ENCODE measurements at places on chromosomes 7 and 10.

- DNase-seq, result peak; percentile 72
Observed at GRCh38 chr7:105648561-105649401, 67.5 kb upstream of the EFCAB10 start.

DNA sequence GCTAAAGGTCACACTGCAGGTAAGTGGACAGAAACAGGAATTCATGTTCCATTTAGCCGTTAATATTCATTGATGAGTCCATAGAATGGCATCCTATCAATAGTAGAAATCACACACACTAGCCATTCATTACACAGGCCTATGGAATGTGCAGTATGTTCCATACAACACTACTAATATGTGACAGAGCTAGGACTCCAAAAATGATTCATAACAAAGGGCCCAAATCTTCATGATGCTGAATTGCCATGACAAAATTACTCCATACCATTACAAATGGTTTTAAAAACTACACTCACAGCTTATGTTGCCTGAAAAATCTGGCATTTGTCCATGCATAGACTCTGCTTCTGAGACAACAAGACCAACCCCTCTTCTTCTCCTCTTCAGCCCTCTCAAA lies 549.1 kb downstream of the XPNPEP1 start:
- no peak for DNase-seq

- no peak for DNase-seq
Observed at GRCh38 chr10:29876008-29876555, 183.3 kb downstream of the JCAD start.

GRCh38 chr10:29377333-29377961 lies 88.6 kb downstream of the LYZL1 start:
- peak; percentile 38 for DNase-seq

DNA sequence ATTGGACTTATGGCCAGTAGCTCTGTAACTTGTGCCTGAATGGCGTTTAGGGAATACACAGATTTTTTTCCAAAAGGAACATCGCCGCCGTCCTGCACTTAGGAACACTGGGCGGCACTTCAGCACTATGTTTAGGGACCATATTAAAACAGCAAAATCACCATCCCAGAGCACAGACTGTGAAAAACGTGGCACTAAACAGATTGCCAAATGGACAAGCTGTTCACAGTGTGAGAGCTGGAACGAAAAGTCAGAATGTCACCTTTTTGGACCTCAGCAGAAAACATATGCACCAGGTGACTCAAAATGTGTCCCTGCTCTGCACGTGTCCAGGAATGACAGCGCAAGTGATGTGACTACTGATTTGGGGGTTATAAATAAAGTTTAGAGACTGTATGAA lies 87.9 kb downstream of the ODAD2 start:
- DNase-seq, result no peak

DNA sequence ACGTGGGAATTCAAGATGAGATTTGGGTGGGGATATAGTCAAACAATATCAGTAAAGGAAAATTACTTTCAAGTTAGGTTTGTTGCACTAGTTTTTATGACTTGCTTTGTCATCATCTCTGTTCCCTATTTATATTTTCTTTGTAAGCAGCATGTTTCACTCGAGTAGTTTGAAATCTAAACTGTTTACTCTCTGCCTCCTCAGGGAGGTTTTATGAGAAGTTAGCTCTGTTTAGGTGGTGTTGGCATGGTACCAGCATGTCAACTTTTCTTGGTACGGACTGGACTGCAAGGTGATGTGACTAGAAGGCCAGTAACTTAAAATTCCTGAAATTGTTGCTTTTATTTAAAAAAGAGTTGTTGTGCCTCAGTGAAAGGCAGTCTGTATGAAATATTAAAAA lies 59.2 kb upstream of the MTPN start:
- no peak for DNase-seq

GRCh38 chr7:108246227-108246837 lies 116.2 kb upstream of the LAMB4 start:
- peak; percentile 91 for DNase-seq

DNA sequence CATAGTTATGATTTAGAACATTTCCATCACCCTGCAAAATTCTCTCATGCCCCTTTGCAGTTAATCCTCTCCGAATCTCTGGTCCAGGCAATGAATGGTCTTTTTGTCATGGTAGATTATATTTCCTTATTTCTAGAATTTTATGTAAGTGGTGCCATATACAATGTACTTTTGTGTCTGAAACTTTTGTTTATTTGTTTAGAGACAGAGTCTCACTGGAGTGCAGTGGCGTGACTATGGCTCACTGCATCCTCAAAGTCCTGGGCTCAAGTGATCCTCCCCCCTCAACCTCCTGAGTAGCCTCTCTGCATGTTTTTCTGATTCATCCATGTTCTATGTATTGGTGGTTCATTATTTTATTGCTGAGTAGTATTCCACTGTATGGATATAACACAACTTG lies 23.2 kb upstream of the PDK4 start:
- DNase-seq, result no peak

DNA sequence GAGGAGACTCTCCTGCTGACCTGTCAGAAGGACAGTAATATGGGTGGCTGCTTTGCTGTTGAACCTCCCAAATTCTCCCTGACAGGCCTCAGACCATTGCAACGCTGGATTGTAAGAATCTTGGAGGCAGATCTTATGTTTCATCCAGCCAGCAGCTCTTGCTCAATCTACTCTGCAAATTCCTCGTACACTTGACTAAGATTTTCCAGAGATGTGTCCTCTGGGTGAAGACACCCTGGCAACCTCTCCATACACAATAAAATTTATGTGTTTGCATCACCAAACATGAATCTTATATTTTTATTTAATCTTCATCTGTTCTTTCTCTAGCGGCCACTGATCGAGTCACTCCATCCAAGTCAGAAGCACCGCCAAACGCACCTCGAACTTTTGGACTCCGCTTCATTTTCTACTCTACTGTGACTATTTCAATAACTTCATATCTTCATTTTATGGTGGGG lies 623.1 kb downstream of the ACTR3B start:
- no peak for DNase-seq

DNA sequence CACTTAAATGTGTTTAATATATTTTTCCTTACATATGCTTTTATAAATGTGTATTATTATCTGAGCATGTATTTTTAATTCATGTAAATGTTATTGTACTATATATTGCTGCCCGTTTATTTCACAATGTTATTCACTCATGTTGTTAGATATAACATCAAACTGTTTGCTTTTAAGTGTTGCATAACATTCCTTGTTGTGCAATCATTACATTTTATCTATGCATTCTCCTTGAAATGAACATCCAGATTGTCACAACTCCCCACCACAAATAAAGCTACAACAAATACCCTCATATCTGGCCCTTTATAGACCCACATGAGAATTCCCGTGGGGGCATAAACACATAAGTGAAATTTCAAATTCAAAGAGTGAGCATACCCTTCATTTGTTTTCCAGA lies 264.2 kb downstream of the HPSE2 start:
- DNase-seq, result peak; percentile 16

- no peak for DNase-seq
Observed at GRCh38 chr7:116339564-116339963, 129.2 kb downstream of the TES start.

- no peak for DNase-seq
Observed at GRCh38 chr10:14477408-14477710, 146.6 kb upstream of the FRMD4A start.

DNA sequence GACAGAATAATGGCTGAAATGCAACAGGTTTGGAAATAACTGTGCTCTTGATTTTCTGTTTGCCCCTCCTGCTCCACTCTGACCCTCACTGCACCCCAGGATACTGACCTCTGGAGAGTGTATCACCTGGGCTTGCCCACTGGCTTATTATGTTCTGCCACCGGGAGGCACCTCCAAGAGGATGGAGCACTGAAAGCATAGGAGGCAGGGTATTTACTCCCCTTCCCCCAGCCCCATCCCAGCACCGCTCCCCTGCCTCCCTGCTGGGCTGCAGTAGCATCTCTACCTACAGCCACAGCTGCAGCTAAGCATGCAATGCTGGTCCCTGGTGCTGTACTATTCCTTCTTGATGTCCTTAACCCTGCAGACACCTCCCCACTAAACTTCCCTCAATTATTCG lies 26.4 kb downstream of the RAB11FIP2 start:
- DNase-seq, result no peak

GRCh38 chr7:121343302-121343701 lies 14.5 kb downstream of the WNT16 start:
- DNase-seq, result no peak

- DNase-seq, result no peak
Observed at GRCh38 chr7:120996988-120997345, 8.5 kb downstream of the CPED1 start.

DNA sequence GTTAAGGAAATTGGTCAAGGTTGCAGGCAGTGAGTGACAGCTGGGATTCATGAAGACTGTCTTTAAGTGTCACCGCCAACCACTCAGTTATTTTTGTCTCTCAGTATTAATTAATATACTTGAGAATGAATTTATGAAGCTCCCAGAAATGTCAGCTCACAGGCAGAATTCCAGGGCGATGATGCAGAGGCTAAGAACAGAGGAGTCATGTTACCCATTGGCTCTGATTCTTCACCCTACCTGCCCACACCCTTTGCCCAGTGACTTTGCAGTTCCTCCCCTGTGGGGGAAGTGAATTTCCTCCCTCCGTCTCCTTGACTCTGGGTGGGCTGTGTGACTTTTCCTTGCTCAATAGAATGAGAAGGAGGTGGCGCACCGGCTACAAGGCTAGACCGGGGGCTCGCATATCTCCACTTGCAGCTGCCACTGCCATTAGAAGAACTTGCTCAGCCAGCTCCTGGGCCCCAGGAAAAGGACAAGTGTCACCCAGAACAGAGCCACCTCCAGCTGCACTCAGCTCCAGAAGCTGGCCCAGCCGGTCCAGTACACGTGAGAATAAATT lies 157.1 kb upstream of the PRKCQ start:
- peak; percentile 88 for DNase-seq

GRCh38 chr10:43380610-43381222 lies 9.3 kb downstream of the FXYD4 start:
- no peak for DNase-seq

- DNase-seq, result peak; percentile 56
Observed at GRCh38 chr10:6279540-6280267, 77.0 kb downstream of the PFKFB3 start.

DNA sequence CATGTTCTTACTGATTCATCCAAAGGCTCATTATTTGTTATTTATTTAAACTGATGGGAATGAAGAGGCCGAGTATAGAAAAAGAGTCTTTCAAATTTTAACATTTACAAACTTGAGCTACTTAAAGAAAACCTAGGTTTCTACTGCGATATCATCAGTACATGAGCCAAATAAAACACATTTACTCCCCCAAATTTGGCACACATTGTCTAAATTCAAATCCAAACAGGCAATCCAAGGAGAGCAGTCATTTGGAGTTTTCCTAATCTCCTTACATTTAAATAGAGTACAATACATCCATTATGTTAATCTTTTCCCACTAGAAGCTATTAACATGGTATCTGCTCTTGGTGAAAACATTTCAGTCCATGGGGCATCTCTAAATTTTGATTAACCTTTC lies 2.2 kb downstream of the NMT2 start:
- DNase-seq, result no peak

- DNase-seq, result no peak
Observed at GRCh38 chr7:74325210-74325565, 36.0 kb downstream of the CLIP2 start.

GRCh38 chr7:13041368-13041988 lies 354.0 kb downstream of the ARL4A start:
- no peak for DNase-seq

DNA sequence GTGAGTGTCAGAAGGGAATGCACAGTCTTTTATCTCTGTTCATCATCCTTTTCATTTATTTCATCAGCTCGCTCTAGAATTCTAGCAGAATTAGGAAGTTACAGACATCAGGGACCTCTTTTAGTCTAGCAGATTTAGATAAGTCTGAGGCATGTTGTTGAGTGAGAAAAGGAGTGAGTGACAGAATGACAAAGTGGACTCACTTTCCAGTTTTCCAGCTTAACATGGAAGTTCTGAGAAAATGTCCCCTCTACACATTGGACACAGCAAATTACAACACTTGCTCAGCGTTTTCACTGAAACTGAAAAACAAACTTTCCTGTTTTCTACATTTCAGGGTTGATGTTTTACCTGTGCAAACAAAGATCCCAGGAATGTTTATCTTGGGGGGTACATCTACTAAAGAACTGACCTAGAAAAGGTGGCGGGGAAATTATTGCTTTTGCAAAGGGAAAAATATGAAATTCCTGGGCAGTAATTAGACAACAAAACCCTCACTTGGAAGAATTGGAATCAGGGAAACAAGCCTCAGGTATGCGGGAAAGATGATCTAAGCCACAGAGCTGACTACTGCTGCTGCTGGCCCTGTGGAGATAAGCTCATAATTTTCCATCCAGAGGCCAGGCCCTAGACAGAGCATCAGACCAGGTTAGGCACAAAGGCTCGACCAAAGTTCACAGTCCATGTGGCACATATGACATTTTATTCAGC lies 14.6 kb upstream of the CYP3A5 start:
- DNase-seq, result no peak

- no peak for DNase-seq
Observed at GRCh38 chr10:1184541-1185430, 128.6 kb downstream of the WDR37 start.

- peak; percentile 87 for DNase-seq
Observed at GRCh38 chr10:89351780-89352597, 24.2 kb downstream of the IFIT3 start.

DNA sequence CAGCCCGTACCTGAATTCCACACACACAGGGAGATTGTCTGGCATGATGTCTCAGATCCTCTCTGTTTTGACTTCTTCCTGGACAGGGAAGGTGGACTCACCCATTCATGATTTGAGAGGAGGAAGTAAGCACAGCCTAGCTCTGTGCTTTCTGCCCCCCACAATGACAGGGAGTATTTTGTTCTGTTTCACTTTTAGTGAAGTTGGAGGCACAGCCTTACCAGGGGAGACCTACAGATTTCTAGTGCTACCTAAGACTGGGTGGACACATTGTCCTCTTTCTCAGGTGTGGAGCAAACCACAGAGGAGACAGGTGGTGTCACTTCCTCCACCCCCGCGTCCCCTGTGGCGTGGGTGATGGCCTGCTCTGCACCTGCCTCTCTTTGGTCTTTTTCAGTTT lies 408.6 kb upstream of the PFKP start:
- no peak for DNase-seq

DNA sequence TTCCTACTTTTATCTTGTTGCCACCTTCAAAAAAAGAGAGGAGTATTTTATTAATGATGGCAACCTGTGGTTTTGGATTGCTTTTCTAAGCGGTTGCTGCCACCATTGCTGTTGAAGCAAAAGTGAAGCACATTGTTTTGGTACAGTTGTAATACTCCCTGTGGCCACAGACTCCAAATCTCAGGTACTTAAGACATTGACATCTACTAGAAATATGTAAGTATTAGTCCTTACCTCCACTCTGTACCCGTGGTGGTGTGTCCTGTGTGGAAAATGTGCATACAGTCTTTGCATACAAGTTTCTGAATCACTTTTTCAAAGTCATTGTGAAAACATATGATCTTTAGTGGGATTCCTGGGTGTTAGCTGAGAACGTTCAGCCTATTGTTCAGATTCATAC lies 85.7 kb downstream of the ANLN start:
- no peak for DNase-seq

- no peak for DNase-seq
Observed at GRCh38 chr7:33882040-33882837, 23.1 kb upstream of the BMPER start.

- DNase-seq, result peak; percentile 44
Observed at GRCh38 chr7:105760551-105761447, 115.6 kb downstream of the ATXN7L1 start.

GRCh38 chr10:121357401-121357800 lies 240.8 kb downstream of the FGFR2 start:
- DNase-seq, result no peak

Measured in epithelial cell of esophagus (primary cell).